ENCODE measurements at places on chromosomes 4 and X. TPM values are rescaled to one million over a fixed set of nuclear protein-coding genes. Genes with fewer than 3 reads are reported as not detected.

DNA sequence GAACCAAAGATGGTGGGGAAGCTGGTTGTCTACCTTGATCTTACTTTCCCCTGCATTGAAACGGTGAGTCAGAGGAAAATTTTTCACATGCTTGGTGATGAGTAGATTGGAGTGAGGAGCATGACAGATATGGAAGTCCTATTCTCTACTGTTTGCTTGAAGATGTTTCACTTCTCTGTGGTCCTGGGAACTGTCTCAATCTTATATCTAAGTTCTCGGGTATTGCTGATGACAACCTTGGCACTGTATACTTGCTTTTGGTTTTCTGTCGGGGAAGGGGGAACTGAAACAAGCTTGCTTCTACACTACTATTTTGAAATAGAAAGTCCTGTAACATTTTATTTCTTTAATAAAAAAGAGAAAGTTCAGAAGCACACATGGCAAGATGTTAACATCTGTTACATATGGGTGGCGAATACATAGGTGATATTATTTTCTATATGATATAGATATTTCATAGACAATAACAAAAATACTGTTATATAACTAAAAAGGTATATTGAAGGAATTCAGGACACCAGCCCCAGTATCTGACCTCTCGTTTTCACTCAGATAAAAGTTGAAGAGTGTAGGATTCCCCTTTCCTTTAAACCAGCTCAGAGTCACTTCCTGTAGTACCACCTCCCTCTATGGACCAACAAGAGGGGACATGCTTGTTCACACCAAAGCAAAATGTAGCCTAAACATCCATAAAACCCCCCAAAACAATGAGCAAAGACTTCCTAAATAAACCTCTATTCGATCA, 88.8 kb downstream of the FMR1NB start:
- H3K36me3 ChIP-seq = no peaks in the 10 kb centered on the region
- no peak for DNase-seq
- H3K4me1 ChIP-seq = no peaks in the 10 kb centered on the region
- H3K4me3 ChIP-seq = no peak overlapping the region
- no peak overlapping the region for H3K27ac ChIP-seq

GRCh38 chrX:69388526-69388925, 115.6 kb upstream of the NALF2 start:
- H3K27me3 ChIP-seq = no peaks in the 10 kb centered on the region
- H3K36me3 ChIP-seq = no peaks in the 10 kb centered on the region
- H3K4me3 ChIP-seq = no peak overlapping the region
- no peak overlapping the region for H3K27ac ChIP-seq

DNA sequence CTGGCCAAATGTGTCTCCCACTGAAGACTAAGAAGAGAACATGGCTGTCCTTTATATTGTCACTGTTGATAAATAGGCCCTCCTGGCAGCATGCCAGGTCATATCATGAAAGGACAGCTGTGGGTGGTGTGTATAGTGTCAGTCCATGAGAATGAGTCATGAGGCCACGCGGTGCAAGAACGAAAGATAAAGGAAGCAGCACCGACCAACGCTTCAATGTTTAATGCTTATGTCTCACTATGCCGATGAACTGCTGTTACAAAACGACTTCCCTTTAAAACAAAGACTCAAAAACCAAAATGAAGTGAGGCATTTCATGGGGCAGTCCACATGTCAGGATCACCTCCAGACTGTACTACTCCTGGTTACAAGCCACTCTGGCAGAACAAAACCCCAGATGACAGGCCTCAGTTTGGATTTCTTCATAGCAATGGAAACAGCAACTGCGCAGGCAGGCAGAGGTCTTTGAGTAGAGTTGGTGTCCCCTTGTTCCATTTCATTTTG, 5.2 kb upstream of the TCEANC start:
- no peaks in the 10 kb centered on the region for H3K36me3 ChIP-seq
- H3K27ac ChIP-seq = peak overlapping the region; percentile 25
- peak; percentile 61 for DNase-seq
- H3K4me3 ChIP-seq = no peak overlapping the region

DNA sequence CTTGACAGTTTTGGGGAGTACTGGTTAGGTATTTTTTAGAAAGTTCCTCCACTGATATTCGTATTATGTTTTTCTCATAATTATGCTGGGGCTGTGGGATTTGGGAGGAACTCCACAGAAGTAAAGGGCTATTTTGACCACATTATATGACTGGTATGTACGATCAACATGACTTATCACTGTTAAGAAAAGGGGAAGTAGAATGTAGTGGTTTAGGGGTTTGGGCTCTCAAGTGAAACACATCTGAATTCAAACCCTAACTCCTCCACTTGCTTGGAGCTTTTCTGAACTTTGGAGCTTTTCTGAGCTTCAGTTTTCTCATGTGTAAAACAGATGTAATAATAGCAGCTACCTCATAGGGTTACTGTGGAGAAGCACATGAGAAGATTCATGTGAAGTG, 96.4 kb upstream of the C1GALT1C1 start:
- no peaks in the 10 kb centered on the region for H3K27me3 ChIP-seq
- no peaks in the 10 kb centered on the region for H3K4me1 ChIP-seq
- H3K4me3 ChIP-seq = no peak overlapping the region
- H3K36me3 ChIP-seq = no peaks in the 10 kb centered on the region

DNA sequence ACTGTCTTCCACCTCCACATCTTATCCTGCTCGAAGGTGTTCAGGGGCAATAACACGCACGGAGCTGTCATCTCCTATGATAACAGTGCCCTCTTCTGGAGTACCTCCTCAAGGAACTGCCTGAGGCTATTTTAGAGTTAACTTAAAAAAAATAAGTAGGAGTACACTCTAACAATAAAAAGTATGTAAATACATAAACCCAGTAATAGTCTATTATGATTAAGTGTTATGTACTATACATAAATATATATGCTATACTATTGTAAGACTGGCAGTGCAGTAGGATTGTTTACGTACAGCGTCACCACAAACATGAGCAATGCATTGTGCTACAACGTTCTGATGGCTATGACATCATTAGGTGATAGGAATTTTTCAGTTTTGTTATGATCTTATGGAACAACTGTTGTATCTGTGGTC, 34.5 kb upstream of the TLR2 start:
- no peaks in the 10 kb centered on the region for H3K4me1 ChIP-seq
- no peaks in the 10 kb centered on the region for H3K27me3 ChIP-seq
- no peak for DNase-seq

The ASB12 gene
- not detected for total RNA-seq
